ENCODE measurements at places on chromosomes 3 and 15.

DNA sequence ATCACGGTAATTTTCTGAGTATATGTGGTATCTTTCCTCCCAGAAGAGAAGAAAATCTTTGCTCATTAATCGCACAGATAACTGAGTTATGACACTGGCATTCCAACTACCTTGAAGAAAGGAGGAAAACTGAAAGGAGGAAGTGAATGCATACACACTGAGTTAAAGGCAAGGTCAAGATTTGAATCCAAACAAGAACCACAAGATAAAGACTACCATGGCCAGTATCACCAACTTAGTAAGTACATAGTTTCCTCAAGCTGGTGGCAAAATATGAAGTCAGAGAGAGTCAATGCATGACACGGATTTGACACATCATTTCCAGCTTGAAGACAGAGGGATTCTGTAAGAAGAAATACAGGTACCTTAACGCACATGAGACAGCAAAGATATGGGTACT, 287.5 kb downstream of the ULK4 start:
- no peak for DNase-seq

GRCh38 chr15:76994001-76994400, 925 bp upstream of the PSTPIP1 start:
- no peak for DNase-seq

- DNase-seq, result no peak
Measured at GRCh38 chr3:174951034-174951433, 91.9 kb downstream of the NAALADL2 start.

DNA sequence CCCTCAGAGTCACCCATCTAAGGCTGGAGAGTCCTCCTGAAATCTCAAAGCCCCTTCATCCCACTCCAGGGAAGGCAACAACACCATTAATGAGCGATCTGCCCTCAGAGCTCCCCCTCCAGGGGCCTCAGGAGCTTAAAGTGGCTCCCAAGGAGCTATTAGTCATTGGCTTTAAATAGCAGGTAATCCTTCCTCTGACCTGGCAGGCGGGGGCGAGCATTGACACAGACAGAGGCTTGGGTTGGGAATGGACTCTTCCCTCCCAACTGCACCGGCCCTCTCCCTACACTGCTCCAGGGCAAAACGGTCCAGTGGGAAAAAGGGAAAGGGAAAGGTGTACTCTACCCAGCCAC, 1.4 kb downstream of the MFGE8 start:
- DNase-seq, result no peak

GRCh38 chr3:160384639-160385318, 14.2 kb downstream of the IFT80 start:
- DNase-seq, result no peak

GRCh38 chr3:111366515-111366914, 175.5 kb upstream of the CD96 start:
- DNase-seq, result no peak

GRCh38 chr3:59081071-59081470, 31.2 kb upstream of the CFAP20DC start:
- no peak for DNase-seq

DNA sequence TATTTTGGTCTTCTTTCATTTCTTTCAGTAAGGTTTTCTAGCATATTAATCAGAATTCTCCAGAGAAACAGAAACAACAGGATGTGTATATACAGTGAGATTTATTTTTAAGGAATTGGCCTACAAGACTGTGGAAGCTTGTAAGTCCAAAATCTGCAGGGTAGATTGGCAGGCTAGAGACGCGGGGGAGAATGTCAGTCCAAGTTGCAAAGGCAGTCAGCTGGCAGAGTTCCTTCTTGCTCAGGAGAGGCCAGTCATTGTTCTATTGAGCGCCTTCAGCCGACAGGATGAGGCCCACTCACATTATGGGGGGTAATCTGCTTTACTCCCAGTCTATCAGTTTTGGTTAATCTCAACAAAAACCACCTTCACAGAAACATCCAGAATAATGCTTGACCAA, 133.4 kb upstream of the UBE3A start:
- no peak for DNase-seq

GRCh38 chr3:122577409-122578031, at the start of gene PARP15:
PARP15 (plus strand) TSS chr3:122577650; CDS start chr3:122577668, 18 bp downstream.
- DNase-seq, result peak; percentile 47

- no peak for DNase-seq
Measured at GRCh38 chr3:130894986-130895280, 1.0 kb downstream of the ATP2C1 start.

DNA sequence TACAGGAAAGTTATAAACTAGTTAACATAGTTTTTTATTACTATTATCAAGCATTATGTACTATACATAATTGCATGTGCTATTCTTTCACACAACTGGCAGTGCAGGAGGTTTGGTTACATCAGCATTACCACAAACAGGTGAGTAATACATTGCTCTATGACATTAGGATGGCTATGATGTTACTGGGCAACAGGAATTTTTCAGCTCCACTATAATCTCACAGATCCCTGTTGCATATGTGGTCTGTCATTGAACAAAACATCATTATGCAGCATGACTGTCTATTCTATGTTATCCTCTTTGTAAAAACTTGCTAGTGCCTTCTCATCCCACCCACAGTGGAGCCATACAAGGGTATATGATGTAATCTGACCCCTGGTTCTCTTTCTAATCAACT, 36.5 kb upstream of the PDZRN3 start:
- DNase-seq, result no peak

DNA sequence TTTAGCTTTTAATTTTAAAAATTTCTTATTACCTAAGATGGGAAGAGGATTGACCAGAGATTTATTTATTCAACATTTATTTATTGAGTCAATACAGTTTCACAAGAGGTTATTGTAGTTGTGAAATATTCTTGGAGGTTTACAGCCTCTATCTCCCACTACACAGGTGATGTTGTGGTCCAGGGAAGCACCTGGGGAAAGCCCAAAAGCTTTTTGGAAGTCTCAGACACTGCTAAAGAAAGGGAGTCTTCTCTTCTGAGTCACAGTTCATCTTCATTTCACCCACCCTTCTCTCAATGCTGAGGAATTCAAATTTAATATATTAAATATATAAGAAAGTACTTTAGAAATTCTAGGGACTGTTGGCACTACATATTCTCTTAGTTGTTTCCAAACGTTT, 41.8 kb downstream of the SERPINI1 start:
- DNase-seq, result no peak

- DNase-seq, result no peak
Measured at GRCh38 chr3:71366988-71367604, 216.4 kb downstream of the FOXP1 start.

DNA sequence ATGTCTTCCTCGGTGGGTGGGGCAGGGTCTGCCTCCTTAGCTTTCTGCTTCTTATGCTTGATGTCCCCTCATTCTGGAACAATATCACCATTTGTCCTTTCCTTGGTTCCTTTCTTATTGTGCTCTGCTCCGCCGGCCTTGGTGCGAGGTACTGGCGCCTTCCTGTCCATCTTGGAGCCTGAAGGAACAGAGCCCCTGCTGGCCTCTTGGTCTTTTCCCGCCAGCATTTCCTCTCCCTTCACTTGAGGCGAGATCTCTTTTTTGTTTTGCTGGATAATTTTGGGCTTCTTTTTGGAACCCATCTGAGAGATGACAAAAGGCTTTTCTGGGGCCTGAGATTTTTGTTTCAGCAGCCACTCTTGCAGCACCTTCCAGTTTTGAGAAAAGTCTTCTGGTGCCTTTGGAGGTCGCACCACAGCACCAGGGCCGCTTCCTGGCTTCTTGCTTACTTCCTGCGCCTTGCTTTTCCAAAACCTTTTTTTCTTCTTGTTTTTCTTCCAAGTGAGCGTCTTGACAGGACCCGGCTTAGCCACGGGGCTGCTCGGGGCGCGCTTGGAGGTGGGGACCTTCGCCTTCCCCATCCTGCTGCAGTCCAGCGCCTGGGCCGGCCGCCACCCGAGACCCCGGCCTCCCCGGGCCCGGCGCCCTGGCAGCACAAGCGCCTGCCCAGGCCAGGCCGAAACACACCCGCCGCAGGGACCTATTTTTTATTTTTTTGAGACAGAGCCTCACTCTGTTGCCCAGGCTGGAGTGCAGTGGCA, 127.1 kb downstream of the KLF13 start:
- no peak for DNase-seq

Data from memory B cell (primary cell).